Activated T-cell treated with anti-CD3 and anti-CD28 coated beads, Interleukin-2, amount 50 U/mL, for 48 hours (primary cell): ENCODE measurements at places on chromosomes 6 and 20.

DNA sequence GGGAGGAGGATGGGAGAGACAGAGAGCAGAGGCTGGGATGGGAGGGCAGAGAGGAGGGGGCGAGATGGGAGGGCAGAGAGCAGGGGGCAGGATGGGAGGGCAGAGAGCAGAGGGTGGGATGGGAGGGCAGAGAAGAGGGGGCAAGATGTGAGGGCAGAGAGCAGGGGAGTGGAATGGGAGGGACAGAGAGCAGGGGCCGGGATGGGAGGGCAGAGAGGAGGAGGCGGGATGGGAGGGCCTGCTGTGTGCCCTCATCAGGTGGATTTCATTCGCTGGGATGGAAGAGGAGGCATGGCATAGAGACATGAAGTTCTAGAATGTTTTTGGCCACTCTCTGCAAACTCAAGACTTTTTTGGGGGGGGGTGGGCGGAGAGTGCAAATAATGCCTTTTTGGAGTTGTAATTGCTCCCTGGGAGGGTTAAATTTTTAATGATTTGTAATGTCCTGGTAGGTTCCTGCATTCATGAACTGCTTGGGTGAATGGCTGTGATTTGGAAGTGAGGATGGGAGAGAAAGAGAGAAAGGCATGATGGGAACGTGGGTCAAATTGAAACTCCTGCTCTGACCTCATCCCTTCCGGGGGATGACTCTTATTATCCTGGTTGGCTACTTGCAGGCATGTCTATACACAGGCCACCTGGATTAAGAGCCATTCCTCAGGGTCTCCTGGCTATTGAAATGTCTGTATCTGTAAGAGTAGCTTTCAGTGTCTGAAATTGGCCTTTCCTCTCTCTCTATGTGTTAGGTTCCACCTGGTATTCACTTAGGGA, 162.4 kb upstream of the AGPAT4 start:
- no peak for DNase-seq

DNA sequence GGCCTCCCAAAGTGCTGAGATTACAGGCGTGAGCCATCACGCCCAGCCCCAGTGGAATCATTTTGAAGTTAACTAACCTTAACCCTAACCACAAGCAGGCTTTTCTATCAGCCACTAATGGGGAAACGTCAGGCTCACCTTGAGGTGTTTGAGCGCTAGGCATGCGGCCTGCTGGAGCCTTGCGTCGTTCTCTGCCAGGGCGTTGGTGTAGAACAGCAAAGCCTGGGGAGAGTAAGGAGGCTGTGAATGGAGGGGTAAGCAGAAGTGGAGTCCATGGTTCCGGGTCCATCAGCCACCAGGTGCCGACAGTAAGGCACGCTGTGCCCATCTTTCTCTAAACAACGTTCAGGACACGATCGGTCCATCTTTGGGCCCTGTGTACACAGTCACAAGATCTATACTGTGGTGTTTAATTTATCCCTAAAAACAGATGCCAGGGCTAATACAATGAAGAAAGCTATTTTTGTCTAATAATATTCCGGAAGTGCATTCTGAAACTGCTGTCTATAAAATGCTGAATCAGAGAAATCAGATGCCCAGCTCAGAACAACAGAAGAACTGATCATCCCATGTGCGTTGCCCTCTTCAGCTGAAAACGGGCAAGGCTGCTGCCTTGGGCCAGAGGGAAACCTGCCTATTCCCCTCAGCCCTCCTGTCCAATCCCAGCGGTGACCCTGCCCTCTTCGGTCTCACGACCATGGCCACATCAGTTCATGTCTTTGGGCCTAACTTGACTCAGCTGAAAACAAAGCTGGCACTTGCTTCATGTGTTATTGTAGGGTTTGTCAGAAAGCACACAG, 79.6 kb downstream of the PTPN1 start:
- DNase-seq = no peak

DNA sequence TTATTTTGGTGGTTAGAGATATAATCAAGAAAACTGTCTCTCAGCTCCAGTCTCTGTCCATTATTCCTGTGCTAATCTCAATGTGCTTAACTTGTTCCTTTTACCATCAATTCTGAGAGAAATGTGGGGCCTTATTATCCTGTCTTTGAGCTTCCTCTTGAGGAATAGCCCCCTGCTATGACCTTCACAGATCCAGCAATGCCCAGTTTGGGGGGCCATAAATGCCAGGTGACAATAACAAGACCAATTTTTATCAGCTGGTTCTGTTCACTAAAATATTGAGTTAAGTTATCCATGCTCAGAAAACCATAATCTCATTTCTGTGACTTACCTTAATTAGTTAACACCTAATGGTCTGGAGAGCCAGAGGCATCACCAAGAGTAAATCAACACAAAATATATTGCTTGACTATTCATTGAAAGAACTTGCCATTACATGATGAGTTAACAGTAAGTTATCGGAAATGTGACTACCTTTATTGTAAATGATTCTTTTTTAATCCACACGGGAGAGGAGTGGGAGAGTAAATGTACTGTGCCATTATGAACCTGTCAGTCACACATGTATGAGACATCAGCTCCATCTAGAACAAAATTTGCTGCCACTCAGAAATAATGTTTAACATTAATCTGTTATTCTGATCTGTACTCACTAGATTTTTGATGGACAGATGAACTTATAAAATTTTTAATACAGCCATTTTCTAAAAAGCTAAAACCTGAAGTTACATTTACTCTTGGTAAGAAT, 149.7 kb downstream of the ID4 start:
- DNase-seq = no peak

- DNase-seq = peak; percentile 51
These were observed 150.8 kb downstream of the OR2B2 start for GRCh38 chr6:27761391-27761790.

GRCh38 chr6:138765896-138766655, 7.5 kb upstream of the CCDC28A start:
- DNase-seq = no peak

- no peak for DNase-seq
These were observed 1.9 kb downstream of the HEBP2 start for GRCh38 chr6:138405816-138406413.

DNA sequence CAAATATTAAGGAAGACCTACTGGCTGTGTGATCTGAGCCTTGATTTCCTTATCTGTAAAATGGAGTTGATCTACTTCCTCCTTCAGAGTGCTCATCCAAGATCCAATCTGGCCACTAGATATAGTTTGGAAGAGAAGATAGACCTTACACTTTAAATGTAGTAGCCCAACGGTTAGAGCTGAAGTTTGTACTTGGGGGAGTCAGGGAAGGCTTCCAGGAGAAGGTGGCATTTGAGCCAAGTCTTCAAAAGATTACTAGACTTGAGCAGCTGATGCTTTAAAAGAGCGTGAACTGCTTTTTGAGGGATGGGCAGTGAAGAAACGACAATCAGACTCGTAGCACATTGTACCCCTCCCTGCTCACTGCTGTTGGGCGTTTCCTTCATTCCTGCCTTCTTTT, 3.6 kb downstream of the LBP start:
- no peak for DNase-seq

DNA sequence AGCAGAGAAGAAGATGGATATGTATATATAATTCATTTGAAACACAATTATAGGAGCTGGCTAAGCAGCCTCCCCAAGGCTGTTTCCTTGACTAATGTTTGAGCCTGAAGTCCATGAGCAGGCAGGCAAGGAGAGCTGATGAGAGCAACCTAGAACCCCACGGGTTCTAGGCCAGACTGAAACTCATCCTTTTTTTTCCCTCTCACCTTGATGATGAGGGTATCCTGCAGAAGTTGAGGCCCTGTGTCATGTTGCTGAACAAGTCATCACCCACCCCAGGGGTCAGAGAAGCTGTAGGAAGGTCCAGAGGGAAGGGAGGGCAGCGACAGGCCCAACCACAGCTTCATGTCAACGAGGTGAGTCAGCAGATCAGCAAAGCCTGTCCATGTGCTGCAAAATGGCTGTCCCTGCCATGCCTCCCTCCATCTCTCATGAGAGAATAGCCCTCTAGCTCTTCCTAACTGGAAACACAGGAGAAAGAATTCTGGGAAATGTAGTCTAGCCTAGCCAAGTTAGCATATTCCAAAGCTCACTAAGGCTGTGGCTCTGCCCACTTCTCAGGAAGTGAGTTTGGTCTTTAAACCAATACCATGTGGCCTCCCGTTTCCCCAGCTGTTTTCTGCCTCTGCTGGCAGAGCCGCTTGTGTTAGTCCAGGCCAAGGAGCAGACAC, 91.3 kb upstream of the DTNBP1 start:
- no peak for DNase-seq

DNA sequence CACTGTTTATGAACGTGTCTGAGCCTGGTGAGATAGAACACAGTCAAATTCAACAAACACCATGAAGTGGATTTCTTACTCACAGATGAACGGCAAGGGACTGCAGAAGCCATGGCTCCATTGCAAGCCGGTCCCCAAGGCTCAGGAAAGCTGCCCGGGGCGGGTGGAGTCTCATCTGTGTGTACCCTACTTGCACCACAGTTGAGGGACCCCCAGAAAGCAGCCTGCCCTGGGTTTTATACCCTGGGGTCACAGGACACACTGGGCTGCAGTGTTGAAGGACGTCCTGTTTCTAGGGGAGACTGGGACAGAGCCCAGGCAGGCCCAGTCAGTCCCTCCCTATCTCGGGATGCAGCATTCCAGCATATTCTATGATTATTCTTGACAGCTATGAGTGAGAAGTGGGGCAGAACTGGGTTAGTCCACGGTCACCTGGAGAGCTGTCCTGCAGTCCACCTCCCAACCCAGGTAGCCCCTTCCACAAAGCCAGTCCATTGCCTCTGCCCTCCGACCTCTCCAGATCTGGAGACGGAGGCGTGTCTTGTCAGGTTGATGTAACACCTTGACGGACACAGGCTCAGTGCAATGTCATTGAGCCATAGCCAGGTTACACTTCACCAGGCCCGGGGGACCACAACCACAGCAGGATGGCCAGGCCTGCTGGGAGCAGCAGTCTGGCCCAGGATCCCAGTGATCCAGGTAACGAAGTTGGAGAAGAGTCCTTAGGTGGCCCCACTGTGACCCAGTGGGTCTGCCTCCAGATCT, 35.5 kb downstream of the WRNIP1 start:
- no peak for DNase-seq

GRCh38 chr20:36887752-36888090, 11.8 kb downstream of the TLDC2 start:
- no peak for DNase-seq

- DNase-seq = no peak
These were observed 78.1 kb upstream of the AHI1 start for GRCh38 chr6:135575629-135576028.

DNA sequence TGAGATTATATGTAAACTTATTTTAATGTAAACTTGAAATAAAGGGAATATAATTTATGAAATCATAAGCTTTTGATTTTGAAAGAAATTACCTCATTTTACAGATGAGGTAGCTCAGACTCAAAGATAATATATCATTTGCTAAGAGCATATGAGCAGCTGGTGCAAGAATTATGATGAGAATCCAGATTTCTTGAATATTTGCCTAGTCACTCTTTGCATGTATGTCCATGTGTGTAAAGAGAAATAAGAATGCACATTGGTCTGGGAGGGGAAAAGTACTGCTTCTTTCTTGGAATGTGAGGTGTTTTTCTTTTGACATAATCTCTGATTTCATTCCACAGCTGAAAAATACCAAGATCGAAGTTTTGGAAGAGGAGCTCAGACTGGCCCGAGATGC, 11.1 kb upstream of the SNRNP48 start:
- DNase-seq = no peak

DNA sequence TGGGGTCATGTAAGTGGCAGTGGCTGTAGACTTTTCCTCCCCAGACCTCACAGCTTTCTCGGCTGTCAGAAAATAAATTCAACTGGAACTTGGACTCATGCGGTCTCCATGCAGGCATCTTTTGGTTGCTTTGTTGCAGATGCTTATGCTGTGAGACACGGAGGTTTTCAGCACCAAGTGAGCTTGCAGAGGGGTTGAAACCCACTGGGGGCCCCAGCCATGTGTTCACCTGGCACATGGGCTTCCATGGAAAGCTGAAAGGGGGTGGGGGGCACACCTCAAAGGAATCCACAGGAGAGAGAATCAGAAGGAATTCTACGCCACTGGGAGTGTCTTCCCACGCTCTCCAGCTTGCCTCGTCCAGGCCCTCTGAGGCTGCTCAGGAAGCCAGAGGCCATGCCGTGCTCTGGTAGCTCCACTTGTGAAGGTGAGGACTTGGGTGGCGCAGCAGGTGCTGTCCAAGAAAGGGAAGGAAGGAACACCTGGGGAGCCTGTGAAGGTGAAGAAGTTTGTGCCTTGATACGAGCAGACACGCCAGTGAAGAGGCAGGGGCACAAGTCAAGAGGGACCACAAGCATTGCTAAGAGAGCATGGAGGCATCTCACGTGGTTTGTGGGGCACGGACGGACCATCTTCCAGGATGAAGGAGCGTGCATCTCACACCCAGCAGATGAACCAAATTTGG, 134.3 kb upstream of the PMEPA1 start:
- no peak for DNase-seq

DNA sequence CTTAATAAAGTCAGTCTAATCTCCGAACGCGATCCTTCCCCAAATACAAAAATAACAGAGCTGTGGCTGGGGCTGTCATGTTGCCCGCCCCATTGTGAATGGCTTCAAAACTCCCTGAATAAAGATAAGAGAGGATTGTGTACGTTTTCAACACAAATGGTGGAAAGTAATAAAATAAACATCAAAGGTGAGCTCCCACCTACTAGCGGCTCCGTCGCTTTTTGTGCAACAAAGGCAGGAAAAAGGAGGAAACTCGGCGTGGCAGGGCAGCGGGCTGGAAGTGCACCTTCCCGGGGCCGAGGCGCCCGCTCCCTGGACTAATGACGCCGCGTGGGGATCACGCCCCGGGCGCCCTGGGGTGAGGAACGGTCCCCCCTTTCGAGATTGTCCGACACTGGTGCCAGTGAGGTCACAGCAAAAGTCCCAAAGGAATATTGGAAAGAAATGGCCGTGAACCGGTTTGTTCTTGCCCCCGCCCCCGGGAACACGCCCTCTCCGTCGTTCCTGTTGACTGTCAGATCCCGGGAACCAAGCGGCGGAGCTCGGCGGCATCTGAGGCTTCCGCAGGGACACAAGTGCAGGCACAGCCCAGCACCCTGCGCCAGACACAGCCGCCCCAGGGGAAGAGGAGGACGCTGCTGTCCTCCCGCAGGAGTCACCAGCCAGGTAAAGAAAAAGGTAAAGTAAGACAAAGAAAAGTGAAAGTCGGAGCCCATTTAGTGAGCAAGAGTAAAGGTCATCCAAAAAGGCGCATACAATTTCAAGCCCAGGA, 1.1 kb upstream of the FOXQ1 start:
- DNase-seq = peak; percentile 18

- no peak for DNase-seq
These were observed 30.9 kb upstream of the SLC24A3 start for GRCh38 chr20:19181552-19181951.

DNA sequence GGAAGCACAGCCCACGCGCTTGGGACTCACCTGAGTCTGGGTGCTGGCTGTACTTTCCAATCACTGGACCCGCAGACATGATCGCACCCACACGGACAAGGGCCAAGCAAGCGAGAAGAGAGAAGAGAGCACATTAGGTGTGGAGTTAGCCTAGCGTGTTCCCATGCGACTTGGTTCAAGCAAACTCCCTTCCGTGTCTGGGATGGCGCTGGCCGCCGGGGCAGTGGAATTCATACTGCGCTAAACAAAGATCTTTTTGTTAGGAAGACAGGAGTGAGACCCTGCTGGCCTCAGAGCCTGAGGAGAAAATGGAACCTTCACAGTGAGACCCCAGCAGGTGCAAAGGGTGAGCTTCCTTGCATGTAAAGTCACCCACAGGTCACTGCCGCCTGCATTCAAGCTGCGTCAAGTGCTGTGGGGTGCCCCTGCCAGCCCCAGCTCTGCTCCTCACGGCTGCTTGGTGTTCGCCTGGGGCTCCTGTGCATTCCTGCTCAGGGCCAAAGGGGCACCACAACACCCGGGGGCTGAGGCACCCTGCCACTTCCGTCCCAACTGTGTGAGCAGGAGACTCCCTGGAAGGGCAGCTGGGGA, 26.4 kb downstream of the PSMG4 start:
- no peak for DNase-seq
